ENCODE measurements at places on chromosomes 4 and X.

DNA sequence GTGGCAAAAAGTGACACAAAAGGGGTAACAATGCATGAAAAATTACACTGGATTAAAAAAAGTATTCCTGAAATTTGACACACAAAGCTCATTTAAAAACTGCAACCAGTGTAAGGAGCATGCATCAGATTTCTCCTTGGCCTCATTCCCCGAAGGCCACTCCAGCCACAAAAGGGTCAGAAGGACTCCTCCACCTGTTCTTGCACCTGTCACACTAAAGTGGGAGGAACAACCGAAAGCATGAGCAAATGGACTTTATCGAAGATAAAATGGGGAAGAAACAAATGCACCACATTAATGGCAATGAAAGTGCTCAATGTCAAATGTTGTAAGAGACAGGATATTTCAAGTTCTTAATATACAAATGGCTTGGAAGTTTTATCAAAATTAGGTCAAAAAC is 88.2 kb downstream of the ADGRA3 start:
- no peak for DNase-seq

GRCh38 chr4:155659176-155659575 is 7.5 kb upstream of the GUCY1A1 start:
- DNase-seq = no peak

- no peak for DNase-seq
Measured at GRCh38 chr4:38426532-38426931, 237.5 kb upstream of the KLF3 start.

DNA sequence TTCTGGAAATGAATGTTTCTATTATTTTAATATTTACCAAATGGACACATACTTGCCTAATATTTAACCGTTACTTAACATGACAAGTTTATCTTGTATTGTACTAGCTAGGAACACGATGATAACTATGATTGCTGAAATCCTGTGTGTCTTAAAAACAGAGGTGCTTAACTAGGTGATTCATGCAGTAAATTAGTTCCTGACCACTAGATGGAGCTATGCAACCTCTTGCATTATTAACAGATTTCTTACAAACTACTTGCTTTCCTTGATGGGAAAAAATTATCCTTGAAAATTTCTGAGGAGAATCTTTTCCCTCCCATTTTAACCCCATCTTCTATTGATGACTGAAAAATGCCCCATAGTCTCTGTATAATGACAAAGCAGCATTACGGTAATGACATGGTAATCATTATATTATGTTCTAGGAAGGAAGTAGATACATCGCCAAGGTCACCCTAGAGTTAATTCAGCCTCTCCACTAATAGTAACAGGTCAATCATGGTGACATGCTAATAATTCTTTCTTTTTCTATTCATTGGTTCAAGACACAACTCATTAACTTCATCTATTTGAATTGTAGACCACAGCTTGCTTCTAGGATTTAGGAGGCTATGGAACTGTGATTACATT is 844.2 kb downstream of the RAPGEF2 start:
- DNase-seq = peak; percentile 72

DNA sequence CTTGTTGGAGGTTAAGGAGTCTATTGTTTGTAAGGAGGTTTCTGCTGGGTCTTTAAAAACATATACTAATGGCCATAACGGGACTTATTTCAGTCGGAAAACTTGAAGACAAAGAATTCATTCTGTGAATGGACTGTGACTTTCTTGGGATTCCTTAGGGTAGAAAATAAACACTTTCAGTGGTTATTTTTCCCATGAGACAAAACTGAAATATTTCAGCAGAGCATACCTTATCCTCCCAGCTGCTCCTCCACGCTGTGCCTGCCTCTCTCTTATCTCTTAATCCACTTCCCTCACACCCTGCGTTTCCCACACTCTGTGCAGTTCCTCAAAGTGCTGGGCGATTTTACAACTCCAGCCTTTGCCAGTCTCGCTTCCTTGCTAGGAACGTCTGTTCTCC is 47.1 kb upstream of the SORBS2 start:
- DNase-seq = peak; percentile 55

DNA sequence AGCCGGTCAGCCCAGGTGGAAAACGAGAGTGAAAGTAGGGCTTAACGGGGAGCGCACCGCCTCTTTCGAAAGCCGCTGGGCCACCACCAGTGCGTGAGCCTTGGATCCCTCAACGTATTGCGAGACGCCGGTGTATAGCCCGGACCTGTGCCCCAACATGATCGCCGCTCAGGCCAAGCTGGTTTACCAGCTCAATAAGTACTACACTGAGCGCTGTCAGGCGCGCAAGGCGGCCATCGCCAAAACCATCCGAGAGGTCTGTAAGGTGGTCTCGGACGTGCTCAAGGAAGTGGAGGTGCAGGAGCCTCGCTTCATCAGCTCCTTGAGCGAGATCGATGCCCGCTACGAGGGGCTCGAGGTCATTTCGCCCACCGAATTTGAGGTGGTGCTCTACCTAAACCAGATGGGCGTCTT is 929 bp downstream of the MAB21L2 start:
- DNase-seq = peak; percentile 47

DNA sequence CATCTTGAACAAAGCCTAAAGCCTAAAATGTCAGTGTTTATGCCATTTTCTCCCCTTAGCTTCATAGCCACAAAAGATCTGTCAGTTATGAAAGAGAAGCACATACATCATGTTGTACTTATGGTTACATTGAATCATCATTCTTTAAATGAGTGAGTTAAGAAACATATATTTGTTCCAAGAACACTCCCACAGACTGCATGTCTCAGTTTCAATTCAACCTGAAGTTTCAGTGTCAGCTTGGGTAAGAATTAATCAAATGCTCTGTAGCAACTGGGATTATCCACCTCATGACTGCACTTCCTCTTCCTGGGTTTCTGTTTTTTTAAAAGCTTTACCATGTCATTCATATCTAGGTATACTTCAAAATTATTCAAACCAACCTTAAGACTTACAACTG is 3.9 kb upstream of the TMPRSS11B start:
- DNase-seq = no peak

- peak; percentile 79 for DNase-seq
Measured at GRCh38 chrX:97397371-97397770, 513.7 kb downstream of the RPA4 start.

DNA sequence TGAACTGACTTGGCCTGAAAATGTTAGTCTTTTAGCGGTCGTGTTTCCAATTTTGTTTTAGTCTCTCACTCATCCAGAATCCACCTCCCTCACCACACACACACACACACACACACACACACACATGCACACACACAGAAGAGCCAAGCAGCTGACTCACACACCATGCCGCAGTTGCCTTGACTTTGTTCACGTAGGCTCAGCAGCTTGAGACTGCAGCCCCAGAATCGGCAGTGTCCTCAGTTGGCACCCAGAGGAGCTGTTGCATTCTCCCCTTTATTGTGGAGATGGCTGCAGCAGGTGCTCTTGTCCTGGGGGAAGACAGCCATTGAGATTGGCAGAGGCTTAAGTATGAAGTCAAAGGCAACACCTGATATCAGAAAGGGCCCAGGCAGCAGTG is 20.9 kb upstream of the XPNPEP2 start:
- peak; percentile 69 for DNase-seq

GRCh38 chrX:72394518-72395170 is 88.9 kb upstream of the CITED1 start:
- peak; percentile 26 for DNase-seq

- DNase-seq = no peak
Measured at GRCh38 chrX:21375708-21376009, 1.4 kb downstream of the CNKSR2 start.

DNA sequence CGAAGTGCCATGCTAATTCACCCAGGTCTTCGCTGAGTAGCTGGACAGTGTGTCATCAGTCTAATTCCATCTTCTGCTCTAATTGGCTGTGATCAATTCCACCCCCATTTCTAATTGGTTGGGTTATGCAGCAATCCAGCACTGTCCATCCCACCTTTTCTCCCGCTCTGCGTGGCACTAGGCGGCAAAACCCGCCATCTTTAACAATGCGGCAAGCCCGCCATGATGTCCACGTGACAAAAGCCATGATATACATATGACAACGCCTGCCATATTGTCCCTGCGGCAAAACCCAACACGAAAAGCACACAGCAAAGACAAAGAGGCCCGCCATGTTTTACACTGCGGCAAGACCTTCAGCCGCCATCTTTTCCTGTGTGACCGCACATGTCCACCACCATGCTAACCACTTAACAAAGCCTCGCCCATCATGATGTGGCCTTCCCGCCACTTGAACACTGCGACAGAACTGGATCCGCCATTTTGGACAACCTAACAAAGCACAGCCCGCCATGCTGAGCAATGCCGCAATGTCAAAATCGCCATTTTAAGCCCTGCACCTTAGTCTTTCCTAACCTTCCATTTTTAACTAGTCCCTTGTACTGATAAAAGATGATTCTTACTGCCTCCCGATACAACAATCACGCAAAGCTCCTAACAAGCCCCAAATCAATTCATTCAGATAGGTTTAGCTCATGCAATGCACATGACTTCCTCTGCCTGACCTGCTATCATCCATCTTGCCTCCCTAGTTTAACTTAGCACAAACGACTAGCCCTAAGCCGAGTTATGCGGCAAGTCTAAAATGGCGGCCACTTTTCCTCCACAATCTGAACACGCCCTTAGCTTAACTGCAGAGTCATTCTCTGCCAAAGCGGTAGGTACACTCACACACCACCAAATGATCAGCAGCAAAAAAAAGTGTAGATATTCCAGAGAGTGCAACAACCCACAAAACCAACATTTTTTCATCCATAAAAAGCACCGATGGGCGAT is 288.3 kb downstream of the CHIC1 start:
- no peak for DNase-seq

DNA sequence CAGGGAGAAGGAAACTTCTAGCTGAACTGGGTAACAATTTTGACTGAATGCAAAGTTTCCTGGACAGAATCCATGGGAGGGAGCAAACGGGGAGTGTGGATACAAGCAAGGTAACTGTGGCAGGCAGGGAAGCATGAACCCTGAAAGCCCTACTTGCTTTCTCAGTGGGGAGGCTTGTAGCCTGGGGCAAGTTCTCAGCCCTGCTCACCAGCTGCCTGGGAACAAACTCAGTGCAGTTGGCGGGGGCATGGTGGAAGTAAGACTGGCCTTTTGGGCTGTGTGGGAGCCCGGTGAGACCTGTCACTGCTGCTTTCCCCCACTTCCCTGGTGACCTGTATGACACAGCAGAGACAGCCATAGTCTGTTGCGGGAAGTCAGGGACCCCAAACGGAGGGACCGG is 14.0 kb upstream of the TEX13B start:
- DNase-seq = no peak

DNA sequence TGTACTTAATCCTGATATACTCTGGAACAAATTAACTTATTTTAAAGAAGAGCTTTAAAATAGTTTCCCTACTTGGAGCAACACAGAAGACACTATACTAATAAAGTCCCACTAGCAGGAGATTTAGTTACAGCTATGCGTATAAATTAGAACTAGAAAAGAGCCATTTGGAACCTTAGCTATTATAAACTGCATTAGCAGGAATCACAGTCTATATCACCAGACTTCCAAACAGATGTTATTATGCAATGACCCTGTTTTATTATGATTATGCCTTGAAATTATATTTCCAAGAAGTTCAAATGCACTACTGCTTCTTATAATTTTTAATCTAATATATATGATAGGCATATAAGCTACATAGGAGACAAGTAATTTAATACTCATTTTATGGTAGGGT is 95.5 kb upstream of the WDR44 start:
- no peak for DNase-seq

- DNase-seq = no peak
Measured at GRCh38 chr4:151256134-151256533, 20.8 kb upstream of the PRSS48 start.

GRCh38 chrX:78595901-78596502 is 63.1 kb downstream of the RTL3 start:
- peak; percentile 9 for DNase-seq

DNA sequence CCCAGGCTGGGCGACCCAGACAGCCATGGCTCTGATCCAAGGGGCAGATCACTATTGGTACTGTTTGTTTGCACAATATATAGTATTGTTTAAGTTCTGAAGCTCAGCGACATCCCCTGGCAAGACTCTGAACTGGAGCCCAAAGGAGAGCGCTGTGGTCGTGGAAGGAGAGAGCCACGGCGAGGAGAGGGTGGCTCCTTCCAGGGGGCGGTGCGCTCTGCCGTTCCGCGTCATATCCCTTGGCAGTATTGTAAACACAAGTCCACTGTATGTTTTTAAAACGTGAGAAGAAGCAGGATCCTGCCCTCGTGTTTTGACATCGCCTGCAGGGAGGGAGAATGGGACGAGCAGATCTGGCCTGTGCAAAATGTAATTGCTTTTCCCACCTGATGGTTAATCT is 185.5 kb downstream of the RAB28 start:
- DNase-seq = no peak

DNA sequence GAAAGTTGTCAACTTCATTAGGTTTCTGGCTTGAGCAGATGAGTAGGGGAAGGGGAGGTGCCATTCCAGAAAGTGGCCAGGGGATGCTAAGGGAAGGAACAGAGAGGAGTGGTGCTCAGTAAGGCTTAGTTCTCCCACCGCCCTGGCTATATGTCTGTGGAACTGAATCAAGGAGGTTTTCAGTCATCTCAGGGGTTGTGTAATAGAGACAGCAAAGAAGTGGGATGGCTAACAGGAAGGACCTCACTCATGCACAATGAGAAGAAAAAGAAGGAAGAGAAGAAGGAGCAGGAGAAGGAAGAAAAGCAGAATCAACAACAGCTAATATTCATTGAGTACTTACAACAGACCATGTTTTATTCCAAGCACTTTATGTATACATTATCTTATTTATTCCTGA is 368.7 kb downstream of the MID1IP1 start:
- no peak for DNase-seq

GRCh38 chr4:122930862-122931261 is 8.5 kb upstream of the NUDT6 start:
- peak; percentile 40 for DNase-seq

DNA sequence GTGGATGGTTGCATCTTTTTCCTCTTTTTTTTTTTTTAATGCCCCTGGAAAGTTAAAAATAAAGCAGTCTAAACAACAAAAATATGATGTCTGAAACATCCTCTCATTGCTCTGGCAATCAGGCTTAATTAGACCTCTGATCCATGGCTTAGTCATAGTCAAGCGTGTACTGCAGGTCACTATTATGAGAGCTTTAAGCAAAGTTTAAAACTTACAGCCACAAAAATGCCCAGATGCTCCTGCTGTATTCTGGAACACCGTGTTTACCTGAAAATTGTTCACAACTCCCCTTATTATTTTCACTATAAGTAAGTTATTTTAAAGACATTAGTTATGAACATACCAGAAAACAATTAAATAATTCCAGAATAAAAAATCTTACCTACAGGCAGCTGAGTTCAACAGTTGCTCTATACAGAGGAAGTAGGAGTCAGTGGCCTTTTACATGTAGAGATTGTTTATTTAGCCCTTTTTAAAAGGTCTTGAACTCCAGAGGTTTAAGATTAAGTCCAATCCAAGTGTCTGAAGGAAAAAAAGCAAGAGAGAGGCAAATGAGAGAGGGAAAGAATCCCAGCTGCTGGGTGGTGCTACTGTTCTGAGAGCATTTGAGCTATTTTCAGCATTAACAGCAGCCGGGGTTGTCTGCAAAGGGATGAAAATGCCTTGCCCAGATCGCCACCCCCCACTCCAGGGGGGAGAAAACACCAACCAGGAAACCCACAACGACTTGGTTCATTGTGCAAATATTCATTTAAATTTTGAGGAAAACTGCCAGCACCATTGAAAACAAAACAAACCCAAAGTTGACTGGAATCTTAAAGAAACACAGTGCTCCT is 36.9 kb downstream of the SORBS2 start:
- DNase-seq = peak; percentile 72

Measured in cardiac muscle cell (in vitro differentiated cells and primary cell).